ENCODE measurements at places on chromosomes 16 and 17.
A peak's percentile ranks its signal among the peaks of the same experiment; 100 is the strongest.

DNA sequence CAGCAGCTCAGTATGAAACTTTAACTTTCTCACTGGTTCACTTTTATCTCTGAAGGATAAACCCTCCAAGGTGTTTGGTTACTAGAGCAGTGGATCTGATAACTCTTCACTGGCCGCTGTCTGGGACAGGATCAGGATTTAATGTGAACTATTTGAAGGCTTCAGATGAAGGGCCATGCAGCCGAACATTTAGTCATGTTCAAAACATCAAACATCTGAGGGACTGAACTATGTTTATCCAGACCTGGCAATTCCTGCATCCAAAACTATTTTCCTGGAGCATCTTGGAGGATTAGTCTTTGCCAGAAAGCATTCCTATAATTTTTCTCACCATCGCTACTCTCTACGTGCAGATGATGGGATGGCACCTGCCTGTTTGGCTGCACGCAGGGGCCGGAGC lies 20.3 kb upstream of the PMP22 start:
- no peak for DNase-seq

DNA sequence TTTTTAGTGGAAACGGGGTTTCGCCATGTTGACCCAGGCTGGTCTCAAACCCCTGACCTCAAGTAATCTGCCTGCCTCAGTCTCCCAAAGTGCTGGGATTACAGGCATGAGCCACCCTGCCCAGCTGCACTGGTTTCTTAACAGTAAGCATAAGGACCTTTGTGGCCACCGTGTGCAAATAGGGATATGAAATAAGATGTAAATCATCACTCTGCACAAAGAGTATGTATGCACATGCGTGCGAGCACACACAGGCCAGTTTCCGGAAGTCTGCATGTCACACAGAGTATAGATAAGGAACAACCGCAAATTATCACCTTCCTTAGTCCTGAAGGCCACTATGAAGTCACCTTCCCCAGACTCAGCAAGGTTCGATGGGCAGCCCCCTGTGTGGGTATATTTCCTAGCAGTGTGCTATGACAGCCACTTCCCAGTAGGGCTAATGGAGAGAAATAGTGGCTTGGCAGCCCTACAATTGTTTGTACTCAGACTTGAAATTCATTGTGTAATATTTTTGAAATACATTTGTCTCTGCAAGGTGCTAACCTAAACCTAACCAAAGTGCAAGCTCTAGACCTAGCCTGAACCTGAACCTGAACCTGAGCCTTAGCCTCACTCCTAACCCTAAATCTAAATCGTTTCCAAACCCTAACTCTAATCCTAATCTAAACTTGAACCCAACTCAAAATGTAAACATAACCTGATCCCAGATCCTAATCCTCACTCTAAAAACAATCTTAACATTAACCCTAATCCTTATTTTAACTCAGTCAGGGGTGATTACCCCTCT lies 48.4 kb upstream of the SKAP1 start:
- DNase-seq = no peak

DNA sequence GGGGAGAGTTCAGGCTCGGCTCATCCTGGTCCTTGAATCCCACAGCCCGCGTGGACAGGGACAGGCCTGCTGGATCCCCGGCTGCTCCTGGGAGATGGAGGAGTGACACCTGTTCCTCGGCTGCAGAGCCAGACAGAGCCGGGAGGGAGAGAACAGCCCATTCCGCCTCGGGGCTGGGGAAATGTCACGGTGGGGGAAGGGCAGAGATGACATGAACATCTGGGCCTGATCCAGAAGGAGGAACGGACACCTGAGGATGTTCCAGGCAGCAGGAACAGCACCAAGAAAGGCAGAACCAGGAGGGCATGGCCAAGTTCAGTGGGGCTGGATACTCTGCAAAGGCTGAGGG lies 2.1 kb downstream of the ZNF764 start:
- no peak for DNase-seq

DNA sequence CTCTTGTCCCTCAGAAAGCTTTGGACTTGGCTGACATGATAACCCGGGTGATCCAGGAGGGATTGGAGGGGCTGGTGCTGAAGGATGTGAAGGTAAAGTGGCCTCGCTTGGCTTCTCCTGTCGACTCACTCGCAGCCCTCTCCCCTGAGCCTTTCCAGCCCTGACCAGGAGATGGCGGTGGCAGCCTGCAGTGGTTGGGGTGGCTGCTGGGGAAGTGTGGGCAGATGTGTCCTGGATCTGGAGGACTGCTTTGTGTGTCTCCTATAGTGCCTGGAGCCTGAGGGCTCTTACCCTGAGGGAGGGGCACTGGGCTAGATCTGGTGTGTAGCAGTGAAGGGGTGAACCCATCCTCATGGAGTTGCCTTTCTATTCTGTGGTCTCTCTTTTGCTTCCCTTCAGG lies 17.9 kb downstream of the LIG3 start:
- peak; percentile 80 for DNase-seq

DNA sequence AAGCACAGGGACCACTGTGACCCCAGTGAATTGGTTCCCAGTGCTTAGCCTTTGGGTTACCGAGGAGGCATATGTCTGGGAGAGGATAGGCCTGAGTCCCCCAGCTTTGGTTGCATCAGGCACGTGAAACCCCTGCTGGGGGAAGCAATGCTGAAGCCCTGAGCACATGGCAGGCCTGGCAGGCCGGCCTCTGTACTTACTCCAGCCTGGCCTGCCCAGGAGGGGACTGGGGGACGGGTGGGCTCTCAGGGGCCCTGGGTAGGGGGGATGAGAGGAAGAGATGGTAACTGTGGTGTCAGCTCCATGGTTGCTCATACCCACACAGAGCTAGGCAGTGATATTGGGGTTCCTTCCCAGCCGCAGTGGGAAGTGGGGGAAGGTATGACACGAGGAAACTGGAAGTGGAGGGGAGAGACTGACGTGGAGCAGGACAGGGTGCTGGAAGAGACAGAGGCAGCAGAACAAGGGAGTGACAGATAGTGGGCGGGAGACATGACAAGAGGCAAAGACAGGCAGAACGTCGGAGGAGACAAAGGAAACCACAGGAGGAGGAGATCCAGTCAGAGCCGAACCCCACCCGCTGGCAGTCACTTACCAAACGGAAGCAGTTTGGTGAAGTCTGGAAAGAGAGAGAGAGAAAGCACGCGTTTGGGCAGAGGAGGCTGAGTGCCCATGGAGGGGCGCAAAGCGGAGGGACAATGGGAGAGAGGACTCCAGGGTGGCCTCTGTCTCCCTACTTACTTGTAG lies 9.1 kb downstream of the TMEM208 start:
- DNase-seq = no peak

GRCh38 chr17:19345486-19346350 lies 16.8 kb downstream of the B9D1 start:
- no peak for DNase-seq

DNA sequence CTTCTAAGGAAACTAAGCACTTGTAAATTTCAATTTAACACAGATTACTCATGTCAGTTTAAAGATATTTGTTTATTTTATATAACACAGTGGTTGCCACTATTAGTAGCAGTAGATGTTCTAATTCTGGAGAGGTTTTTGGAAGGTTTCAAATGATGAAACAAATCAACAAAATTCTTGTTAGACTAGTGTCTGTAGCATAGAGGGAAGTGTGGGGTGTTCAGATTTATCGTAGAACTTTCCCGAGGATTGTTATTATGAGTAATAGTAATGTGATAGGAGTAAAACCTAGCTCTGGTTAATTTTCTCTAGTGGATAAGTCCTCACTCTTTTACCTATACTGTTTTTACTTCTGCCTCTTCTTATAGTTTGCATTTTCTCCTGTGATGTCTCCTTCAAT lies 6.3 kb downstream of the GAN start:
- no peak for DNase-seq

DNA sequence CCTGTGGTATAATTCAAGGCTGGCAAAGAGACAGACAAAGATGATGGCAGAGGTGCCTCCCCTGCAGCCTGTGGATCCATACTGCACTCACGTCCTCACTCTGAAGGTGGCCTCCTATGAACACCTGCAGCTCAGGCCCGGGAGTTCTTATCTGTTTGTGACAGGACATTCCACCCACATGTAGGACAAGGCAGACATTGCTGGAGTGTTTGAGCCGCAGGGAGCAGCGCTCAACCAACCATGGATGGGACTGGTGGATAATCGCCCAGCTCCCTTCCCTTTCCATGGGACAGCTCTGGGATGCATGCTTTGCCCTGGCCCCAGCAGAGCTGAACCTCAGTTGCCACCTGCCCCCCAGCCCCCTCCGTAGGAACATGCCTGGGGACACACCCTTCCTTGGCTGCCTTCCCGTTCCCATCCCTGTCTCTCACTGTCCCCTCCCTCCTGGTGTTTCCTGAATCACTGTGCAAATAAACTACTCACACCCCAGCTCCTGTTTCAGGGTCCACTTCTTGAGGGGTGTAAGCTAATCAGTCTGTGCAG lies 22.2 kb downstream of the ITPRIPL2 start:
- DNase-seq = no peak

- DNase-seq = no peak
Observed at GRCh38 chr17:8859027-8859803, 8.3 kb downstream of the PIK3R6 start.

DNA sequence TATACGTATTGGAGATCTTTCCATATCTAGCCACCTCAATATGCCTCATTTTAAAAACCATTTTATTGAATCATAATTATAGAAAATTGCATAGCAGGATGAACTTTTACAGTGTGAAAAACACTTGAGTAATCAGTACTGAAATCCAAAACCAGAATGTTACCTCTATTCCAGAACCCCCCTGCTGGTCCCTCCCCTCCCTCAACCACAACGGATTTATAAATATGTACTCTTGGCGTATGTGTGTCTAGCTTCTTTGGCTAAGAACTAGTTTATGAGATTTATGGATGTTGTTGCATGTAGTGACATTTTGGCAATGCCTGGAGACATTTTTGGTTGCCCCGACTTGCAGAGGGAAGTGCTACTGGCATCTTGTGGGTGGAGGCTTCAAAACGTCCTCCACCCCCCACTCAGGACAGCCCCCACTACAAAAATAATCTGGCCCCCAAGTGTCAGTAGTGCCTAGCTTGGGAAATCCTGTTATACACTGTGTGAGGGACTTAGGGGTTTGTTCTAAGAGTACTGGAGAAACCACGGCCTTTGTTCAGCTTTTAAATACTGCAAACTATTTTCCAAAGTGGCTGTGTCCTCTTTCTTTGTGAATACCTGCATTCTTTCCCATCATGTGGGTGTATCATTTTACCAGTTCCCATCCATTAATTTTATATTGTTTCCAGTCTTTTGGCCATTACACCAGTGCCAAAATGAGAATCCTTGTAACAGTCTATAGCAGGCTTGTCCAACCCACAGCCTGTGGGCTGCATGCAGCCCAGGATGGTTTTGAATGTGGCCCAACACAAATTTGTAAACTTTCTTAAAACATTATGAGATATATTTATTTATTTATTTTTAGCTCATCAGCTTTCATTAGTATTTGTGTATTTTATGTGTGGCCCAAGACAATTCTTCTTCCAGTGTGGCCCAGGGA lies 23.7 kb downstream of the ITPRIPL2 start:
- no peak for DNase-seq

DNA sequence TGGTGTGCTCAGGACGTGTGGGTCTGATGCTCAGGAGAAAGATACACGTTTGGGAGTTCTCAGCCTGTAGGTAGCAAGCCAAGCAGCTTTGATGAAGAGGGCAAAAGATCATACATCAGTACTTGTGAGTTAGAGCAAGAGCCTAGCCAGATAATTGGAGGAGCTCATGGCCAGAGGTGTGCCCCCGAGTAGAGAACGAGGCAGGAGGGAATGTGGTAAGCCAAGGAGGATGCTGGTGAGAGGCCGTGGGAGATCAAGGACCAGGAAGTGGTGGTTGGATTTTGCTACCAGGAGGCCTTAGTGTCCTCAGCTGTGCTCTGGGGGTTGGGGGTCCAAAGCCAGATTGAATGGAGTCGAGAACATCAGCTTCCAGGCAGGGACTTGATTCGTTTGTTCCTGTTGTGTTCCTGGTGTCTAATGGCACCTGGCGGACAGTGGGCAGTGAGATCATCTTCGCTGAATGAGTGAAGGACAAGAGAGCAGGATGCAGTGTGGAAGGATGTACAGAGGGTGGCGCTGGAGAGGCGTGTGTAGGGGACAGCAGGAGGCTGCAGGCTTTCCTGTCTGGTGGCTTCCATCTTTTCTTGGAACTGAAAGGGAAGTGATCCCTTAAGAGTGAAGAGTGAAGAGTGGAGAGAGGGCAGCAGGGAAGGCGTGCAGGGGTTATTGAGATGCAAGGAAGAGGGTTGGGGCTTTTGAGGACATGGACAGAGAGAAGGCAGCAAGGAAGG lies 11.6 kb downstream of the FBXL19 start:
- no peak for DNase-seq

DNA sequence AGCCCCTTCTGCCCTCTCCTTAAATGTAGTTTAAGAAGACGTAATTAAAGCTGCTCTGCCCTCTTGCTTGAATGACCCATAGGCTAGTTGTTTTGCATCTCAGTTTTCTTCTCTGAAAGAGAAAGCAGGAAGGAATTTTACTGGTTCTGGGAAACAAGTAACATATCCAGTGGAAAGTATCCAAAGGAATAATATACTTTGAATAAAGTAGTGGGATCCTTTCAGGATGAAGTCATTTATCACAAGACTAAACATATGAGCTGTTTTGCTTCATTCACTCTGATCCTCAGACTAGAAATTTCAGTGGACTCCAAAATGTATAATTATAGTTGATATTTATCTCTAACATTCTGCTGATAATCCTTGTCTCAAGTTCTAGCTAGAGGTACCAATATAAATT lies 1297.6 kb upstream of the GOT2 start:
- no peak for DNase-seq

DNA sequence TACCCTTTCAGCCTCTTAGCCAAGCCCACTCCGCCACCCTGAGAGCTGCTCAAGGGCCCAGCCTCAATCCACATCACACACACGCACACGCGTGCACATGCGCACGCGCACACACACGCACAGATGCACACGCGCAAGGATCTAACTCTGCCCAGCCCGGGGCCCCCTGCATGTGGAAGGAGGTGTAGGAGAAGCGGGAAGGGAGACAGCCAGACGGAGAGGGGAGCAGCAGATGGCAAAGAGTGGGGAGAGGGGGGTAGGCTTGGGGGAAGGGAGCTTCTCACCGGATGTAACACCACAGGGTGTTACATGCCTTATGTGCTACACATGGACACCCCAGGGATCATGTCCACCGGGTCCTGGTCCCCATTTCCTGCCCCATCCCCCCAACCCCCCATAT lies 15.3 kb downstream of the DLG4 start:
- DNase-seq = no peak

DNA sequence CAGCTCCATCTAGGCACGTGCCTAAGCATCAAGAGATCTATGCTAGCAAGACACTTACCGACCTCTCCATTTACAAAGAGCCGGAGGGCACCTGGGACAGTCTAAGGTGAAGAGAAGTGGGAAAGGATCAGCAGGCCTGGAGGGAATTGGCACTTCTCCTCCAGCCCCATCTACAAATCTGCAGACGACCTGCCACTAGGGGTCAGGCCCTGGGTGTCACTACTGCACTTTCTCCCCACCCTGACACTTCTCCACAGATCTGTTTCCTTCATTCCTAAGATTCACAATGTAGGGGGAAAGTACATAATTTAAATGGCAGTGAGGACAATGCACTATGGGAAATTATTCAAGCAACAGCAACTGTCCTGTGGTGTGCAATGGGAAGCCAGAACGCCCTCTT lies 8.1 kb downstream of the MKS1 start:
- no peak for DNase-seq

GRCh38 chr17:42586514-42587230 lies 9.1 kb upstream of the PSMC3IP start:
- no peak for DNase-seq

Measured in activated CD8-positive, alpha-beta memory T cell treated with anti-CD3 and anti-CD28 coated beads, Interleukin-2, amount 50 U/mL, for 4 hours (primary cell).